ENCODE measurements at places on chromosomes 7 and 10. TPM values are rescaled to one million over a fixed set of nuclear protein-coding genes. Genes with fewer than 3 reads are reported as not detected.

The PPP1R3C gene
- 21.0 TPM for total RNA-seq

The ABCA13 gene
- total RNA-seq: not detected

The BAMBI gene
- total RNA-seq: 13.7 TPM

The CALD1 gene
- 93.1 TPM for total RNA-seq

The PRTFDC1 gene
- total RNA-seq: 22.2 TPM

The VPS37D gene
- 2.6 TPM for total RNA-seq

The LIPJ gene
- total RNA-seq: not detected

The HMX3 gene
- not detected for total RNA-seq

The PLAU gene
- total RNA-seq: 106 TPM

The GNAI1 gene
- 22.9 TPM for total RNA-seq

The IL15RA gene
- 2.8 TPM for total RNA-seq

The TNS3 gene
- total RNA-seq: 77.1 TPM

The TFEC gene
- total RNA-seq: not detected

The VWDE gene
- 0.29 TPM for total RNA-seq

The GRID1 gene
- 0.41 TPM for total RNA-seq

The FAM13C gene
- total RNA-seq: not detected

The FBXO24 gene
- 0.07 TPM for total RNA-seq

The PRLHR gene
- not detected for total RNA-seq

The UCN3 gene
- not detected for total RNA-seq

The CDC14C gene
- total RNA-seq: not detected

The SYNPO2L gene
- total RNA-seq: not detected

The TAS2R38 gene
- not detected for total RNA-seq

Data from A549 treated with ZK216348 at 1 μM for 4 hours (cell line).